ENCODE measurements at places on chromosomes 6 and 20. TPM values are rescaled to one million over a fixed set of nuclear protein-coding genes. Genes with fewer than 3 reads are reported as not detected.
A peak's percentile ranks its signal among the peaks of the same experiment; 100 is the strongest.

Gene ASIP
- total RNA-seq, result 0.96 TPM

DNA sequence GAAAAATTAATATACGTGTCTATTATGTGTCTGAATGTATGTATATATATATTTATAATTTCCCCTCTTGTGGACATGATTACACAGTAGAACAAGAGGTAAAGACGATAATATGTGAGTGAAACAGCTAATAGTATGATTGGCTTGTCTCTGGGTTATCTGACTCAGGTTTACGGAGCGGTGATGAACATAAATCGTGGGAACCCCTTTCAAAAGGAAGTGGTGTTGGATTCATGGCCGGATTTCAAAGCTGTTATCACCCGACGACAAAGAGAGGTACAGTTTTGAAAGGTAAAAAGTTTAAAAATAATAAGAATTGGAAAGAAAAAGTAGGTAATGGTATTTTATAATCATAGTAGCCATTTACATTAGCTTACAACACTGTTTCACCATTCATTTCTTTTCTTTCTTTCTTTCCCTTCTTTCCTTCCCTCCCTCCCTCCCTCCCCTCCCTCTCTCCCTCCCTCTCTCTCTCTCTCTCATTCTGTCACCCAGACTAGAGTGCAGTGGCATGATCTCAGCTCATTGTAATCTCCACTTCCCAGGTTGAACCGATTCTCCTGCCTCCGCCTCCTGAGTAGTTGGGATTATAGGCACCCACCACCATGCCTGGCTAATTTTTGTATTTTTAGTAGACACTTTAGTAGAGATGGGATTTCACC is 15.9 kb downstream of the GLYATL3 start:
- H3K36me3 ChIP-seq, result no peaks in the 10 kb centered on the region
- H3K27me3 ChIP-seq, result no peaks in the 10 kb centered on the region
- no peak overlapping the region for H3K4me3 ChIP-seq
- DNase-seq, result no peak
- no peak overlapping the region for H3K27ac ChIP-seq
- H3K4me1 ChIP-seq, result no peaks in the 10 kb centered on the region

Gene RNF8
- total RNA-seq, result 16.0 TPM

GRCh38 chr6:129936329-129937165 is 75.4 kb upstream of the TMEM244 start:
- no peaks in the 10 kb centered on the region for H3K36me3 ChIP-seq
- no peak overlapping the region for H3K4me3 ChIP-seq
- no peaks in the 10 kb centered on the region for H3K27me3 ChIP-seq
- H3K27ac ChIP-seq, result no peak overlapping the region
- no peak for DNase-seq

- H3K27ac ChIP-seq, result peak overlapping the region; percentile 97
- H3K4me3 ChIP-seq, result peak overlapping the region; percentile 80
- no peaks in the 10 kb centered on the region for H3K27me3 ChIP-seq
- DNase-seq, result peak; percentile 58
Measured at GRCh38 chr6:113854531-113855499, 2.3 kb upstream of the MARCKS start.

Gene ZDHHC14
- 9.8 TPM for total RNA-seq

Gene TULP4
- 104 TPM for total RNA-seq

DNA sequence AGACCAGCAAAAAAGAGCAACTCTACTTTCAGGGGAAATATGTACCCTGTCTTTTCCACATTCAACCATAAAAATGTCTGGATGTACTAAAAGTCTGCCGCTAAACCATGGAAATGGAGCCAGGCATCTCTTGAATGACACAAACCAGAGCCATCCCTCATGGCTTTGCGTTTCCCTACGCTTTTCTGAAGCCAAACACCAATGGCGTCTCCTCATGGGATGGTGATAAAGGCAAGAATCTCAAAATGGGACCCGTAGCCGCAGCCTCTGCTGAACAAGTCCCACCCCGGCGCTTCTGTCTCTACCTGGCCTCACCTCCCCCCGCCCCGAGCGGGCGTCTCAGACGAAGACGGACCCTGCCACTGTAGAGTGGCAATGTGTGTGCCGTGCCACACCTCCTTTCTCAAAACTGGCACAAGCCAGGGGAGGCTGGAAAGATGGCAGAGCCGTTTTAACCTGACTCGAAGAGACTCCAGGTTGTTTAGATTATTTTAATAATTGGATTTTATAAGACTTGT is 80.3 kb upstream of the AFDN start:
- DNase-seq, result no peak
- H3K4me1 ChIP-seq, result peaks cover 2% of the 10 kb centered on the region
- H3K27me3 ChIP-seq, result no peaks in the 10 kb centered on the region
- no peak overlapping the region for H3K4me3 ChIP-seq

DNA sequence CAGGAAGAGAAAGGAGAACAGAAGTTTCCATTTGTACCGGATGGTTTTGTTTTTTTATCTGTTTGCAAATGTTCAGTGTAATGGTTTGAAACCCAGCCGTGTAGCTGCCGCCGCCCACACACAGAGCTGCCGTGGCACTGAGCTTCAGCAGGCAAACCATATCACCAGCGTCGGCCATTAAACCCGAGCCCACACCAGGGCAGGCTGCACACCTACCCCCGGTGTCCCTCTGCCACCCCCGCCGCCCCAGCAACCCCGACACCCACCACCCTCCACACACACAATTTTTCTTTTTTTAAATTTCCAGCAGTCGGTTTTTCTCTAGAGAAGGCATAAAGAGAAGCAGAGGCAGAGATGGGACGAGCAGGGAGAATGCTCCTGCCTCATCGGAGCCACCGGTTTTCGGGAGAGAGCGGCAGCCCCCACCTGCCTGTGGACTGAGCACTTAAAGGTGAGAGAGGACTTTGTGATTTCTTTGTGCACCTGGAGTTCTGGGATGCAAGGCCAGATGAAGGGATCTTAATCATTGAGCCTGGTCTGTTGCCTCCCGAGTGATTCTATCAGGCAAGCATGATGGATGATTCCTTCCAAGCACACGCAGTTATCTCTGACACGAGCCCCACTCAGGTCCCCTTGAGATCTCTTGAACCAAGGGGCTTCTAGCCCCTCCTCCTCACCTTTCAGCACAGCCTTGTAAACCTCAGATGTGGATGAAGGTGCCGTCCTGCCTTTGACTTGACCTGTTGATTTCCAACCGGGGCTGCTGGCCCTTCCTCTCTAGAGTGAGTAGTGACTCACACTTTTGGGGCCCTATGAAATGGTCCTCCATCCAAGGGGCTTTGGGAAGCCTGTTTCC is 17.5 kb upstream of the ZNF831 start:
- H3K4me1 ChIP-seq, result no peaks in the 10 kb centered on the region
- no peaks in the 10 kb centered on the region for H3K36me3 ChIP-seq
- peak overlapping the region; percentile 66 for H3K27ac ChIP-seq
- peak overlapping the region; percentile 37 for H3K4me3 ChIP-seq
- no peak for DNase-seq

- H3K4me1 ChIP-seq, result no peaks in the 10 kb centered on the region
- no peaks in the 10 kb centered on the region for H3K36me3 ChIP-seq
- no peaks in the 10 kb centered on the region for H3K27me3 ChIP-seq
- DNase-seq, result no peak
- H3K4me3 ChIP-seq, result no peak overlapping the region
Measured at GRCh38 chr20:10550204-10551118, 115.4 kb downstream of the SLX4IP start.

- H3K27ac ChIP-seq, result no peak overlapping the region
- DNase-seq, result no peak
- no peaks in the 10 kb centered on the region for H3K4me1 ChIP-seq
- no peaks in the 10 kb centered on the region for H3K36me3 ChIP-seq
- no peaks in the 10 kb centered on the region for H3K27me3 ChIP-seq
- H3K4me3 ChIP-seq, result no peak overlapping the region
Measured at GRCh38 chr6:128500749-128501600, 19.4 kb downstream of the PTPRK start.

GRCh38 chr20:11582060-11582459 is 335.6 kb upstream of the BTBD3 start:
- no peak for DNase-seq
- no peak overlapping the region for H3K4me3 ChIP-seq
- H3K36me3 ChIP-seq, result no peaks in the 10 kb centered on the region
- H3K27ac ChIP-seq, result no peak overlapping the region
- no peaks in the 10 kb centered on the region for H3K27me3 ChIP-seq
- no peaks in the 10 kb centered on the region for H3K4me1 ChIP-seq

Gene NOX3
- total RNA-seq, result not detected

Data from breast epithelium (tissue), 4 donors.